ENCODE measurements at places on chromosomes 5 and 9.

GRCh38 chr9:71270554-71270953, 149.1 kb upstream of the TRPM3 start:
- DNase-seq, result no peak

GRCh38 chr9:21672761-21673160, 129.7 kb upstream of the MTAP start:
- no peak for DNase-seq

- DNase-seq, result no peak
Observed at GRCh38 chr9:124770359-124771020, 621 bp downstream of the NR6A1 start.

GRCh38 chr5:148864113-148864841, 37.9 kb downstream of the ADRB2 start:
- DNase-seq, result no peak

DNA sequence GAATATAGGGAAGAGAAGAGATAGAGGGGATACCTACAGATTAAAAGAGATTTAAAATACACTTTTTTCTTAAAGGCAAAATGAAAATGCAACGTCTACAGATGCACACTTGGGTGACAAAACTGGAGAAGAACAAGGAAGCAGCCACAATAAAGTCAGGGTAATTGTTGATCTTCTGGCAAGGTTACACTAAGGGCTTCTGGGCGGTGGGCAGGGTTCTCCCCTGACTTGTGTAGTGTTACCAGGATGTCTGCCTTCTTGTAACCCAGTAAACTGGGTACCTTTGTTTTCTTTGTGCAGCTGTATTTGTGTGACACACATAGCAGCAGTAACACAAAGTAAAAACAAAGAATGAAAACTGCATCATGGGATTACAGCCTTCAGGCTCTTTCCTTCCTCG, 37.8 kb downstream of the EPB41L4B start:
- no peak for DNase-seq

DNA sequence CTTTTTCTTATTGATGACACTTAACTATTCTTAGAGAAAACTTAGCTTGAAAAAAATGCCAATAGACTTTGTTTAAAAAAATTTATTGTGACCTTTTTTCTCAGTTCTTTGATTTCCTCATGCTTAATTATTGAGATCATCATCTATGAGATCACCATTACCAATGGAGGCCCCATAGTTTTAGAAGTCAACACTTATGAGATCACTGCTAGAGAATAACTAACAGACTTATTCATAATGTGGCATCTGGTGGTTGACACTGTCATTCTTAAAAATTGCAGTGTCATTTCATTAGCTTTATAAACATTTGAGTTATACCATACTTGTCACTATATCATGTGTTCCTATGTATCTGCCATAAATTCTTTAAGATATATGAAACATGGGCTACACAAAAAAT, 14.9 kb upstream of the FEM1C start:
- peak; percentile 51 for DNase-seq

GRCh38 chr9:111965566-111966019, 69.0 kb downstream of the UGCG start:
- DNase-seq, result peak; percentile 89

DNA sequence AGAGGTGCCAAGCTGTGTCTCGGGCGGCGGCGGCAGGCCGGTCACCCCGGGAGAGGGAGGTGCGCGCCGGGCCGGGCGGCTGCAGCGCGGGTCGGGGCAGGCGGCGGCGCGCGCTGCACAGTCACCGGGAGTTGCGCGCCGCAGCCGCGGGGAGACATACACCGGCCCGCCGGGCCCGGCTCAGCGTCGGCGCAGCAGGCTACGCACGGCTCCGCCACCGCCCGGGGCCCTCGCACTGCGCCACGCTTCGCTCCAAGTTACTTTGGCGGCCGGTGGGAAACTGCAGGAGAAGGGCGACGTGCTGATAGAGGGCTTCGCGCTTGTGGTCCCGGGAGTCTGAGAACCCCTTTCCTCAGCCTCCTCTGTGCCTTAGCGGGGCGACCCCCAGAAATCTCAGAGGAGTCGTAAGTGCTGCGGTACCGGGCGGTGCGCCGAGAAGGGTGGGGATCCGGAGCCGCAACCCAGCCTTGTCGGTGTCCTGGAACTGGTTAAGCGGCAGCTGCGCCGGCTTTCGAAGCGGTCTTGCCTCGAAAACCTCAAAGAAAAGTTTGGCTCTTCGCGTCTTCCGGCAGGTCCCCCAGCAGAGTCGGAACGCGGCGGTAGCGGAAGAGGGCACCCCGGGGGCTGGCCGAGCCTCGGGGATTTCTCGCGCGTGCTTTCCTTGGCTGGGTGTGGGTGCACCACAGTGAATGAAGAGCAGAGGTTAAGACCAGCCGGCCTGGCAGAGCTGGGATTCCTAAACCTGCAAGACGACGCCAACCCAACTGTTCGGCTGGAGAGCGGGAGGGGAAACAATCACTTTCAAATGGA, at the start of gene EFNA5:
Gene EFNA5, minus strand, starts transcription at position 6 of the 810 bp plus-strand sequence.
- DNase-seq, result peak; percentile 49

DNA sequence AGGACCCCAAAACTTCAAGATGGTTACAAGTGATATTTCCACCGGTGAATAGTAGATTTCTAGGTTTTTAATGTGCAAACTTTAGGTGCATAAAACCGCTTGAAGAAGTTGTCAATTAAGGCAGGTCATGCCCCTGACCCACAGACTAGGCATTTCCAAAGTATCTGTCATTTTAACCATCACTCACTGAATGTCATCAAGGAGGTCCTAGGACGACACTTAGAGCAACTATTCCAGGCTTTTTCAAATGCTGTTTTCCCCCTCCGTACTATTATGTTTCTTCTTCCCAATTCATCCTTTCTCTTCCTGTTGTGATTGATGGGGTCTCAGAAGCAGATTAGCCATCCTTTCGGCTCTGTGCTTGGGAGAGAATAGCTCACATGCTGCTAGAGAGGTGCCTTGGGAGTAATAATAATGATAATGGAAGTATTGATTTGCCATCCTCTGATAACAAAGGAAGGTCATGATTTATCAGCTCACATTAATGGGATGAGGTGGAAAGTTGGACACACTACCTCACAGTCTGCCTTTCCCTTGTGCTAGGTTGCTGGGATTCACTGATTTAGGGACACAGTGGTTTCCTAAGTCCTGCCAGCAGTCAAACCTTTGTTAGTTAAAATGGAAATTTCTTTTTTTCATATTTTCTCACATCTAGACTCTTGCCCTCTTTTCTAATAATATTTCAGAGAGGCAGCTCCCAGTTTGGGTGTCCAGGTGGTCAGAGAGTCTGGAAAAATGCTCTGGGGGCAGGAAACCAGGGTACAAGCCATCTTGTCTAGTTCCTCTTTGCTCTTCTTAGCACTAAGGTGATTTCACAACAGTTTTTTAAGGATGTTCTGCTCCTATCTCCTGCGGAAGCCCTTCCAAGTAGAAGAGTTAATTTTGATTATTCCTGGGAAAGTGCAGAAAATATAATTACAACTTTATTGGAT, 67.0 kb downstream of the PTTG1 start:
- DNase-seq, result no peak

DNA sequence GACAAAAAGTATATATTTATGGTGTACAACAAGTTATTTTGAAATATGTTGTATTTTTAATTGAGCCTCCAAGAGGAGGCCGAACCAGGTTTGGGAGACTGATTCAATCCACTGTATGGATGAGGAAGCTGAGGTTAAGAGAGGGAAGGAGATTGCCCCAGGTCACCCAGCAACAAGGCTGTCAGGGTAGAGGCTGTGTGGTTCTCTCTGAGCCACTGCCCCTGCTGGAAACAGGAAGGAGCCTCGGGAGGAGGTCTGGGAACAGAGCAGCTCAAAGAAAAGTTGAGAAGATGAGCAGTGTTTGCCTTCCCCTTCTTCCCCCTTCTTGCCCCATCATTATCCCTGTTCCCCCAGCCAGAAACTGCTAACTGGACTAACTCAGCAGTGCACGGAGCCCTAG, 6.6 kb upstream of the FAT2 start:
- no peak for DNase-seq

DNA sequence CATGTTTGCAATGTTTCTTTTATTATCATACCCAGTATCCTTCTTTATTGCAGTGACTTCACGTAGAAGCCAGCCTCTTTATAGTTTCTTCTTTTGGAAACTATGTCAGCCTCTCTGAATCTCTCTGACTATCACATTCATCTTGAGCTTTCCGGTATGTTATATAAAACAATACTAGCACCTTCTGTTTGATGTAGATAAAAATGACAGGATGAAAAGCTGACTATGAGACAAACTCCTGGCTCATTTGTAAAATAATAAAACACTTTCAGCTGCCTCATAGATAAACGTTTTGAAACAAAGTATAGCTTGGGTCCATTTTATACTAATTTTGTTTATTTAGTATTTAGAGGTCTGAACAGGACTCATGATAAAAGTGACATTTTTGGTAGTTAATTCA, 1145.4 kb upstream of the NUDT12 start:
- DNase-seq, result no peak

GRCh38 chr9:135770203-135770535, 68.2 kb downstream of the KCNT1 start:
- no peak for DNase-seq

DNA sequence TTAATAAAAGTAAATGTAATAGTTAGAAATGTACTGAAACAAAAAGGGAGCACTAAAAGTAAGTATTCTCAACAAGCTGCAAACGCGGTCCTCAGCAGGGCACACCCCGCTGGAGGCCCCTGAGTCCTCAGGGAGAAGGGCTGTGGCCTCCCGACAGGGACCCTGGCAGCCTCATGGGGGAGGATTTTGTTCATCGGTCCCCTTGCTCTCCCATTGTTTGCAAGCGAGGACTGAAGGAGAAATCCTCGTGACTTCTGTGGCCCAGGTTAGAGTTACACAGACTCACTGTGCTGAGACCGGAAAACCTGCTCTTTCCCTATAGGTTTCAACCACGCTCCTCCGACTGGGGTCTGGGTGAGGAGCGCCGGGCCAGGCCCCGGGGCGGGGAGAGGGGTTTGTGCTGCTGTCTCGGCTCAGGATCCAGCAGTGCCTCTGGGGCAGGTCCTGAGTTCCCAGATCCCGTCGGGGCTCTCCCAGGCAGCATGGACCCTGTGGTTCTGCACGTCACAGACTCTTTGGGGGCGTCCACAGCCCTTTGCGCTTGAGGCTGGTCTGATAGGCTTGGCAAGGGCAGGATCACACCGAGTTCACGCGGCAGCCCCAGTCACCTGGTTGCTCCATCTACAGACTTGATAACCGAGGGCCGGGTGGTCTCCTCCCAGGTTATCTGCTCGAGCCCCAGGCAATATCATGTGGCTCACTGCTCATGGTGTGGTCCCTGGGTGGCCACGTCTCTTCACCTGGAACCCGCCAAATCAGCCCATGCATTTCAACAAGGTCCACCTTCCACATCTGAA, 38.8 kb downstream of the MRPL36 start:
- no peak for DNase-seq

- peak; percentile 47 for DNase-seq
Observed at GRCh38 chr5:59099270-59099994, 516.6 kb downstream of the RAB3C start.

DNA sequence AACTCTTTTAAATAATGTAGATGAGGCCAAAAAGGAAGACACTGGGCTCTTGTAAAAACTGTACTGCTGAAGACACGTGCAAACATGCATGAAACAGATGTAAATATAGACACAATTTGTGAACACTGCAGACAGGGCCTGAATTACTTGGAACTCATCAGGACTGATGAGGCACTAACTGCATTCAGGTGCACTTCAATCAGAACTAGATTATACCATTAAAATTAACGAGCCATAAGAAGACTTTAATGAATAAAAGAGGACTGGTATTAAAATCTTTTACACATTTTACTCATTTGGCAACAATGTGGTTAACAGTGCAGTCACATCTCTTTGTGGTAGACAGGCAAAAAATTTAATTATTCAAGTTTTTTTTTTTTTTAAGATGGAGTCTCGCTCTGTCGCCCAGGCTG, 13.4 kb upstream of the ZCCHC9 start:
- no peak for DNase-seq

DNA sequence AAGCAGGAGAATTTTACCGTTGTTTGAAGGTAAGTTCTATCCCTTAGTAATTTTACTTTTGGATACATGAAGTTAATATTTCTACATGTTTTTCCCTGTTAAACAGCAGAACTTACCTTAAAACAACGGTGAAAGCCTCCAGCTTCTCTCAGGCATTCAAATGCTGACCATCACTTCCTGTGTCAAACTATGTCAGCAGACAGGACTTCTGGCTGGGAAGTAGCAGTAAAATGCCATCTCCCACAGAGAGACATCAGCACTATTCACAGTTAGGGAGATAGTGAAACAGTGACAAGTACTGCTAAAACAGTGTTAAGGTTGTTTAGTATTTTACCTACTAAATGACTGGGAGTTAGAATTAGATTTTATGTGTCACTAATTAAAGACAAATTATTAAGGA, 34.2 kb upstream of the GOLGA1 start:
- no peak for DNase-seq

GRCh38 chr9:15572200-15572770, 19.4 kb downstream of the CCDC171 start:
- no peak for DNase-seq

GRCh38 chr5:20610681-20611080, 622.7 kb upstream of the CDH18 start:
- no peak for DNase-seq

- DNase-seq, result no peak
Observed at GRCh38 chr5:127076315-127077129, 3.2 kb upstream of the C5orf63 start.

DNA sequence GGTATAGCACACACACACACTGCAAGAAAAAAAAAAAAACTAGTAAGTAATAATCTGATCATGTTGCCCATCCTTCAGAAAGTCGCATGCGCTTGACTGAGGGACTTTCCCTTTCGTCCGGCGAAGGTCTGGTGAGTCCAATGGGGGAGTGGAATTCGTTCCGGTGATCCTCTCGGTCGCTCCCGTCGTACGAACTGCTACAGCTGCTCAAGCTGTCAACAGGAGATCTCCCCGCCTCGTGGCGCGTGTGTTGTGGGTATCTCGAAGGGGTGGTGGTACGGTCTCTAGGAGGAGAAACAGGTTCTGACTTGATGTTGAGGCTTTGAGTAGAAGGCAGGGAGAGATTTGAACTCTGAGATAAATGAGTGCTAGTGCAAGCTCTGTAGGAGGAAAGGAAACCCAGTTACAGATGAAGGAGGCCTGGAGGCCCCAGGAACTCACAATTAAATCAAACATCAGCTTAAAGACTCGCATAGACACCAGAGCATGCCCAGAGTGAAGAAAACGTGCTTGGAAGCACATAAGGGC, 160.4 kb downstream of the MEF2C start:
- DNase-seq, result no peak

DNA sequence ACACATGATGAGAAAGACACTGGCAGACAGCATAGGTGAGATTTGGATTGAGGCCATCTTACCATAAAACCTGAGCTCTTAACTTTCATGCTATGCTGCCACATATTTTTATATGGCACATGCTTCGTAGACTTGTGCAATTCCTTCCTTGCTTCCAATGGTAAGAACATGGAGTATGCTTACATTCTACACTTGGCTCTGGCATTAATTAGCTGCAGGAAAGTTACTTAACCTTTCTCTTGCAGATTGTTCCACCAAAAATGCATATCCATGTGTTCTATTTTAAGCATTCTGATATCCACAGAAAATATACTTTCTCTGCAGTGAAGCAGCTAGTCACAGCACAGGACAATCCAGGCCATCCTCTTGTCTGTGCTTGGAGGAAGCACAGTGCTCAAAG, 119.4 kb downstream of the MPDZ start:
- no peak for DNase-seq

- no peak for DNase-seq
Observed at GRCh38 chr9:89425921-89426383, 72.0 kb downstream of the SEMA4D start.
